Heart left ventricle (tissue), 16 donors: ENCODE measurements at places on chromosomes 1 and 21. TPM values are rescaled to one million over a fixed set of nuclear protein-coding genes. Genes with fewer than 3 reads are reported as not detected.

GRCh38 chr1:237562242-237562823 is 328.4 kb downstream of the ZP4 start:
- H3K4me1 ChIP-seq: no peaks in the 10 kb centered on the region
- no peaks in the 10 kb centered on the region for H3K27me3 ChIP-seq
- no peak for DNase-seq
- H3K36me3 ChIP-seq: peaks cover 11% of the 10 kb centered on the region

Gene IFI44
- total RNA-seq: 14.5 TPM

DNA sequence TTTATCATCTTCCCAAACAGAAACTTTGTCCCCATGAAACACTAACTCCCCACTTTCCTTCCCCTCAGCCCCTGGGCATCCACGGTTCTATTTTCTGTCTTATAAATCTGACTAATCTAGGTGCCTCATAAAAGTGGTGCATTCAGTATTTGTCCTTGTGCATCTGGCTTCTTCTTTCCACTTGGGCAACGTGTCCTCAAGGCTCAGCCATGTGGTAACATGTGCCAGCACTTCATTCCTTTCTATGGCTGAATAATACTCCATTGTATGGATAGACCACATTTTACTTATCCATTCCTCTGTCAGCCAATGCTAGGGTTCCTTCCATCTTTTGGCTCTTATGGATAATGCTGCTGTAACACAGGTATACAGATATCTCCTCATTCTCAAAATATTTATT is 305.0 kb upstream of the RUNX1 start:
- H3K27me3 ChIP-seq: no peaks in the 10 kb centered on the region
- H3K4me3 ChIP-seq: no peak overlapping the region
- H3K27ac ChIP-seq: no peak overlapping the region
- no peak for DNase-seq

GRCh38 chr1:116991171-116991845 is 10.3 kb upstream of the CD101 start:
- H3K4me1 ChIP-seq: peaks cover 5% of the 10 kb centered on the region
- no peaks in the 10 kb centered on the region for H3K27me3 ChIP-seq
- H3K4me3 ChIP-seq: no peak overlapping the region
- peak overlapping the region; percentile 87 for H3K27ac ChIP-seq
- no peak for DNase-seq

GRCh38 chr1:37515185-37516034 is 844 bp upstream of the MEAF6 start:
- peak overlapping the region; percentile 78 for H3K4me3 ChIP-seq
- H3K27ac ChIP-seq: peak overlapping the region; percentile 94
- no peaks in the 10 kb centered on the region for H3K27me3 ChIP-seq
- no peak for DNase-seq

Gene SLC35F3
- total RNA-seq: 0.11 TPM

GRCh38 chr1:10834770-10835412 is 38.4 kb upstream of the CASZ1 start:
- no peak for DNase-seq
- H3K4me1 ChIP-seq: peaks cover 7% of the 10 kb centered on the region
- no peak overlapping the region for H3K27ac ChIP-seq
- H3K27me3 ChIP-seq: peaks cover 8% of the 10 kb centered on the region
- no peaks in the 10 kb centered on the region for H3K36me3 ChIP-seq

GRCh38 chr1:159959451-159959850 is 5.4 kb upstream of the SLAMF9 start:
- no peak overlapping the region for H3K4me3 ChIP-seq
- H3K36me3 ChIP-seq: no peaks in the 10 kb centered on the region
- no peaks in the 10 kb centered on the region for H3K4me1 ChIP-seq

DNA sequence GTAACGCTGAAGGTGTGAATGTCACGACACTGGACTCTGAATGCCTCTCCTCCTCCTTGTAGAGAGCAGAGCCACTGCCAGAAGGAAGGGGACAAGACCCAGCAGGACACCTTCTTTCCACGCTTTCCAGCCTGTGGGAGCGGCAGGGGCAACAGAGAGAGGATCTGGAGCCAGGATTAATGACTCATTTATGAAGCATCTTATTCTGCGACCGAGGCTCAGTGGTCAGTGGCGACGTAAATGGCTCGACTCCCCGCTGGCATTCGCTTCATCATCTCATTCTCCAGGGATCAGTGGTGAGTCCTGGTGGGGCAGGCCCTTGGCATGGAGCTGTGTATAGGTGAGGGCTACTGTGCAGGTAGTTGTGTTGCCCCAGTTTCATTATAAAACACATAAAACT is 4.6 kb downstream of the SLC37A1 start:
- H3K4me1 ChIP-seq: peaks cover 13% of the 10 kb centered on the region
- peaks cover 28% of the 10 kb centered on the region for H3K36me3 ChIP-seq
- H3K27ac ChIP-seq: no peak overlapping the region
- no peak overlapping the region for H3K4me3 ChIP-seq
- no peak for DNase-seq

DNA sequence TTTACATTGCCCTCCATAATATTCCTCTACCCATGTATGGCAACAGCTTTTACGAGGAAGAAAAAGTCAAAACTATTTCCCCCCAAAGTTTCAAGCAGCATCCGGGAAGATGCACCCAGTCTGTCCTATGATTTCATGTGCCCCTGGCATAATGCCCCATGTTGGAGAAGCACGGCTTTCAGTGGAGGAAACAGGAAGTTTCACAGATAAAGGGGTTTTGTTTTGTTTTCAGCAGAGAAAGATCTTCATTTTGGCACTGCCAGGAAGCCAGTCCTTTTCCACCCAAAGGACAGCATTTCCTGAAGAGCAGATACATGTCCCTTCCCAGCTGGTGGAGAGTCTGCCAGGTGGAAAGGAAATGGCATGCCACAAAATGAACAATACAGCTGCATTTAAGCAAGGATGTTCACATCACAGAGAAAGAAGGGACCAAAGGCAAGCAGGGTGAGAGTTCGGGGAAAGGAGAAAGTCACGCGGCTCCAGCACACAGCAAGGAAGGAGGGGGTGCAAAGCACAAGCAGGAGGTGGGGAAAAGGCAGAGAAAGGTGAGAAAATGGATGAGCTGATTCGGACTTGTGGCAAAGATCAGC is 95.3 kb upstream of the HIVEP3 start:
- H3K36me3 ChIP-seq: no peaks in the 10 kb centered on the region
- DNase-seq: no peak
- no peaks in the 10 kb centered on the region for H3K27me3 ChIP-seq

DNA sequence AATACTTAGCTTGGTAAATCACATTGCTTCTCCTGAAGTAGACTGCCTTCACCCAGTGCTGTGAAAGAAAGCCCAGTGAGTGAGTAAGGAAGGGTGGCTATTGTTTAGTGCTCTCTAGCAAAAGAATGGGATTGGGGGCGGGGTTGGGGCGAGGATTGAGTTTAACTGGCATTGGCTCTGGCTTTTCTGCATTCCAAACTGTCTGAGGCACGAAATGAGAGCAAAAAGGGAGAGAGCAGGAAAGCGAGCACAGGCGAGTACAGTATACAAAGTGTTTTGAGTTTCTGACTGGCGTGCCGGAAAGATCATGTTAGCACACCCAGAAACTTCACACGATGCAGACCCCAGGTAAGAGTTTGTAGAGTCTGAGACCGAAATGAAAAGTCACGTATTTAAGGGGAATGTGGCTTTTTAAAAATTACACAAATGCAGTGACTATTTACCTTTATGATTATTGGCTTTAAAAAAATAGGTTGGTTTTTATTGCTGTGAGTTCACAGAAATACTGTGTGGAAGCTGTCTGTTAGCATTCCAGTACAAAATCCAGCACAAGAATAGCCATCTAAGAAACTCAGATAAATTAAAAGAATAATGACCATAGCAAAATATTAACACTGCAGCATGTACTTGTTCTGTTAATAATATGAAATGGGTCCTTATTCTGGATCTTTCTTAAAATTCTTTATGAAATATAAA is 155.4 kb downstream of the CLEC20A start:
- peak overlapping the region; percentile 50 for H3K4me3 ChIP-seq
- no peaks in the 10 kb centered on the region for H3K36me3 ChIP-seq
- peak; percentile 43 for DNase-seq
- H3K27me3 ChIP-seq: no peaks in the 10 kb centered on the region
- peak overlapping the region; percentile 72 for H3K27ac ChIP-seq

DNA sequence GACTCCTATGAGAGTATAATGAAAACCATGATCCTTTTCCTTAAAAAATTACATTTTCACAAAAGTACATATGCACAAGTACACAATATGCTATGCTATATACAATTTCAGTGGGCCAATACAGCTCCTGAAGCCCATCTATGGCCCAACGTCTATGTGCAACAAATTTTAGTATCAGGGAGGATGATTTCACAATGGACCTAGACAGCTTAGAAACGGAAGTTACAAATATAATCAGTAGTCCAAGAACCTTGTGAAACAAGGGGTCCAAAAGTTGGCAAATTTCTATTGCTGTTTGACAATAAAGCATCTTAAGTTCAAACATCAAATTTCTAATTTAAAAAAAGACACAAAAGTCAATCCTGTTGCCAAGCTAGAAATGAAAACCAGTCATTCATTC is 87.0 kb downstream of the DPYD start:
- no peak overlapping the region for H3K27ac ChIP-seq
- H3K4me1 ChIP-seq: peaks cover 9% of the 10 kb centered on the region
- no peaks in the 10 kb centered on the region for H3K27me3 ChIP-seq
- no peaks in the 10 kb centered on the region for H3K36me3 ChIP-seq
- no peak overlapping the region for H3K4me3 ChIP-seq

Gene AQP10
- total RNA-seq: 0.93 TPM

Gene FNDC10
- 2.8 TPM for total RNA-seq

Gene DMBX1
- not detected for total RNA-seq

Gene CHI3L1
- total RNA-seq: 27.1 TPM

Gene SYCP1
- not detected for total RNA-seq

Gene CENPF
- 2.4 TPM for total RNA-seq

DNA sequence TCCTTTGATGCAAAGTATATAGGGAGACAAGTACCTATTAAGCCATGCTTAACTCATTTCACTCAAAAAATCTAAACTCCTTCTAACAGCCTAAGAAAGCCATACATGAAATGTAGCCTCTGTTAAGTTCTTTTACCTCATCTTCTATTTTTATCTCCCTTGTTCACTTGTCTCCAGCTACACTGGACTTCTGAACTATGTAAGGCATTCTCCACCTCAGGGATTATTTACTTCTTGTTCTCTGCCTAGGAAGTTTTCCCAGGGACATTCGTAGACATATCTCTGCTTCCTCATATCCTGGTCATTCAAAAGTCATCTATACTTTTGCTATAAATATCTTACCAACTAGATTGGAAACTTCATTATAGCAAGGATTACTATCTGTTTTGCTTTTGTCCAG is 96.9 kb downstream of the COP1 start:
- H3K4me1 ChIP-seq: no peaks in the 10 kb centered on the region
- H3K4me3 ChIP-seq: no peak overlapping the region
- H3K36me3 ChIP-seq: no peaks in the 10 kb centered on the region
- H3K27me3 ChIP-seq: no peaks in the 10 kb centered on the region
- no peak overlapping the region for H3K27ac ChIP-seq

Gene NUDT4B
- not detected for total RNA-seq

Gene TEX38
- total RNA-seq: not detected

GRCh38 chr1:158998037-158998780 is 11.5 kb upstream of the IFI16 start:
- no peaks in the 10 kb centered on the region for H3K27me3 ChIP-seq
- H3K36me3 ChIP-seq: no peaks in the 10 kb centered on the region
- H3K4me1 ChIP-seq: peaks cover 11% of the 10 kb centered on the region
- H3K4me3 ChIP-seq: peak overlapping the region; percentile 58
- no peak for DNase-seq
- no peak overlapping the region for H3K27ac ChIP-seq

- no peaks in the 10 kb centered on the region for H3K36me3 ChIP-seq
- peaks cover 26% of the 10 kb centered on the region for H3K4me1 ChIP-seq
- no peak overlapping the region for H3K4me3 ChIP-seq
- H3K27me3 ChIP-seq: no peaks in the 10 kb centered on the region
Measured at GRCh38 chr1:3168678-3169077, 99.7 kb downstream of the PRDM16 start.

GRCh38 chr21:33256019-33256418 is 10.1 kb upstream of the IL10RB start:
- H3K27ac ChIP-seq: no peak overlapping the region
- no peak overlapping the region for H3K4me3 ChIP-seq
- DNase-seq: no peak
- H3K4me1 ChIP-seq: no peaks in the 10 kb centered on the region
- no peaks in the 10 kb centered on the region for H3K27me3 ChIP-seq

DNA sequence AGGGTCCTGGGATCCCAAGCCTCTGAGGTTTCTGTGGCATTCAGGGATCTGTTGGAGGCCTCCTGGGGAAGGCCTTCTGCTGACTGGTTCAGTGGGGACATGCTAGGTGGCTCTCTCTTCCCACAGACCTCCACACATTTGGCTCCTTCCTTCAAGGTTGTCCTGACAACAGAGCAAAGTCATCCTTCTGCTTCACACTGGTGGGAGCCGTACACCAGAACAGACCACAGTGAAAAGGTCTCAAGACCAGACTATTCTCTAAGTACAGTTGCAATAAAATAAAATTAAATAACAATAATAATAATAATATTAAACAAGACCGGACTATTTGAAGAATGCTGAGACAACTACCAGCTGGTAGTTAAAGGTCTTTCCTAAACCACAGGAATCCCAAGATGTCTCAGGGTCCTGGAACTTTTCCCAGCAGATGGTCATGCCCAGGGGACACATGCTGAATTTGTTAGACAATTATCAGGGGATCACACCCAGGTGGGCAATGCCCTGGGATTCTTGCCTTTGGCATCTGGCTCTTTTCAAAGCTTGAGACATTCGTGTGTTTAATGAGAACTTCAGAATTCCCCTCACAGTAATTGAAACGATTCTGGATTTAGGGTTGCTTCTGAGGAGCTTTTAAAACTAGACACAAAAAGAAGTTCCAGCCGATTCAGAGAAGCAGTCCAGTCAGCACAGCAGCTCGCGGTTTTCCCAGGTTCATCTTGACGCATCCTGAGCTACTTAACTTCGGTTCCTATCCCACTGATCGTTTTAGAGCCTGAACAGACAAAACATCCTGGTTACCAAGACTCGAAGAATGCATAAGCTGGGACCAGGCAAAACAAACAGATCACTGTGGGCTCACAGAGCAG is 22.9 kb downstream of the HTR1D start:
- H3K36me3 ChIP-seq: no peaks in the 10 kb centered on the region
- H3K4me1 ChIP-seq: no peaks in the 10 kb centered on the region
- no peaks in the 10 kb centered on the region for H3K27me3 ChIP-seq
- no peak overlapping the region for H3K4me3 ChIP-seq

DNA sequence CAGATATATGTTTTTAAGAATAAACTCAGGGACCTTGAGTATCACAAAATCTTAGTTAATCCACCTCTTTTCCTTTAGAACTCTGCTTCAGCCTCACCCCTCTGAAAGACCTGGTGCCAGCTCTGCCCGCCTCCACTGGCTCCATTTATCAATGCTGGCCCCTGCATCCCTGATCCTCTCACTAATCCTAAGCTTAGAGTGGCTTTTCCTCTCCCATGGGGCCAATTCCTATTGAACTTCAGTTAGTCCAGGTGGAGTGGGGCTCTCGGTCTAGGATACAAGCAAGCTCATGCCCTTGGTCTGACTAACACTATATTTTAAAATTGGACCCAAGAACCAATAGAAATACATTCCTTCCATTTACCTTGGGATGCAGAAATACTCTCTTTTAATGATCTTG is 87.0 kb downstream of the RGS7 start:
- no peaks in the 10 kb centered on the region for H3K27me3 ChIP-seq
- DNase-seq: no peak
- H3K36me3 ChIP-seq: no peaks in the 10 kb centered on the region
- no peak overlapping the region for H3K27ac ChIP-seq
- H3K4me1 ChIP-seq: no peaks in the 10 kb centered on the region
